ENCODE measurements at places on chromosomes 13 and 19.

GRCh38 chr19:17109300-17109699 lies 33.7 kb downstream of the MYO9B start:
- DNase-seq, result no peak

- no peak for DNase-seq
Observed at GRCh38 chr19:35309481-35310279, 17.7 kb downstream of the MAG start.

GRCh38 chr13:81017513-81018152 lies 676.7 kb upstream of the SPRY2 start:
- peak; percentile 59 for DNase-seq

DNA sequence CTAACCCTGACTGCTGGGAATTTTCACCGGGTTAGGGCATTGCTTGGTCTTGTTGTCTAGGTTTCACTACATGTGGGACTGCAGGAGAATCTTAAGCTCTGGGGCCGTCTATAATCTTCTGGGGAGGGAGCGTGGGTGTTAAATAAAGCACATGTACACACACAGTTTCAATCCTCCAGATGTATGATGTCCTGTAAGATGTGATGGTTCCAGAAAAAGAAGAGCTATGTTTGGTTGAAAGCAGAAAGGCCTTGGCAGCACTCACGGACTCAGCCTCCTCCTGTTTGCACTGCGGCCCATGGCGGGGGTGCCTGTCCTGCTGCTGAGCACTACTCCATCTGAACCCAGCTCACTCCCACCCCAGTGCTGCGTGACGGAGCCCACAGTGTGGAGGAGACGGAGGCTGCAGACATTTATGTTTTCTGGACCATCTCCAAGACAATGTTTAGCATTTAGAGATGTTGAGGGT lies 343.5 kb downstream of the TEX29 start:
- DNase-seq, result no peak

- peak; percentile 86 for DNase-seq
Observed at GRCh38 chr19:16382775-16383543, 58.3 kb downstream of the KLF2 start.

- DNase-seq, result no peak
Observed at GRCh38 chr13:80562433-80563156, 221.7 kb upstream of the SPRY2 start.

GRCh38 chr13:77036279-77036678 lies 9.3 kb upstream of the FBXL3 start:
- DNase-seq, result no peak

DNA sequence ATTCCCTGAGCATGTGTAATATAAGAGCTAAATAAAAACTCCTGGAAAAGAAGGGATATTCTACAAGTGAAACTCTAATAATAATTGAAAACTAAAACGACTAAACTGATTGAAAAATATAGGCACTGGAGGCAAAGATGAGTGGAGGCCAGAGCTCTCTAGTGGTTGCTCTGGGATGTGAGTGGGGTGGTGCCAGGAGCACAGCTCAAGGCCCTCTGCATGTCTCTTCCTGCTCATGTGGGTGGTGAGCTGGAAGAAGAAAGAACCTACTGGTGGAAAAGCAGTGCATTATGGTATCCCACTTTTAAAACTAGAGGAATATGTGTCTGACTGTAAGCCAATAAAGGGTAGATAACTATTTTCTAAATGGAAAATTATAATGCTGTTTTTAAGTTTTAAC lies 15.8 kb upstream of the ARHGEF7 start:
- no peak for DNase-seq

DNA sequence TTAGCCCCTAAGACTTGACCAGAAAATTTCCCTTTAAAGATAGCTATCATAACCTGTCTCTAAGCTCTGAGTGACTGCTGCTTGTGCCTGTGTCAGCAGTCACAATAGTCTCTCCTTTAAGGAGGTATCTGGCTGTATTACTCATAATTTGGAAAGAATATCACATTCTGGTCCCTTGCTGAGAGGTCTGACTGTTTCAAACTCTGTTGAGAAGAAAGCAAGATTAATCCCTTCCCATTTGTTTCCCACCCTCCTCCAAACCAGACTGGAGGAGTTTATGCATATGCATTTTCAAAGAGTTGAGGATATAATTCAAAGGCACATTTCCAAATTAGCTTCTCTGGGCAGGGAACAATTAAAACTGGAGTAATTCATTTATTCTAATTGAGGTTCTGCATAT lies 2.3 kb downstream of the HTR2A start:
- peak; percentile 73 for DNase-seq

DNA sequence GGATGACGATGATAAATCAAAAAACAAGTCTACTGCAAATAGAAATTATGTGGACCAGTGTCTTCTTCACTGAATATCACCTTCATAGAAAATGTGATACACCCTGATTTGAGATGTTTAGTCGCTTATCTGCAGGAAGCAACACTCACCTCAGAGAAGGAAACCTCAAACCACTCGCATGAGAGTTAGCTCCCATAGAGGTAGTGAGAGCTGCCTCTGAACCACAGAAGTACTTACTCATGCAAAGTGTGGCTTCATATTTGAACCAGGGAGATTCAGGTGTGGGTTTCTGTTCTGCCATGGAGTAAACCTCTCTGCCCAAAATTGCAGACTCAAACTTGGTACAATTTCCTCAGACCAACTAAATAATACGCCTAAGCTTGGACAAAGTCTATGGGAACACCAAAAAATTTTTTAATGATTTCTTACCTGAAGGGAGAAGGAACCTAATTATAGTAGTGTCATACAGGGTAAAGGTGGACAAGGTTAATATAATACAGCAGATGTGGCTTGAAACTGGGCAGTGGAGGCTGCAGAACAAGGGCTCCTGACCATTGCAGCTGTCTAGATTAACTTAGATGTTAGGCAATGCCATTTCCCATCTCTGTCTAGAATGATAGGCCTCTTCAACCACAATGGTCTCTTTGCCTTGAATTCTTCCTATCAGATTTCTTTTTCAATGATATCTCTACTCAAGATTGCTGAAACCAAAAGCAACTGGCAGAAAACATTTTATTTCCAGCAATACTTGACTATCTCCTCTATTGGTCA lies 29.6 kb upstream of the RCBTB2 start:
- no peak for DNase-seq

DNA sequence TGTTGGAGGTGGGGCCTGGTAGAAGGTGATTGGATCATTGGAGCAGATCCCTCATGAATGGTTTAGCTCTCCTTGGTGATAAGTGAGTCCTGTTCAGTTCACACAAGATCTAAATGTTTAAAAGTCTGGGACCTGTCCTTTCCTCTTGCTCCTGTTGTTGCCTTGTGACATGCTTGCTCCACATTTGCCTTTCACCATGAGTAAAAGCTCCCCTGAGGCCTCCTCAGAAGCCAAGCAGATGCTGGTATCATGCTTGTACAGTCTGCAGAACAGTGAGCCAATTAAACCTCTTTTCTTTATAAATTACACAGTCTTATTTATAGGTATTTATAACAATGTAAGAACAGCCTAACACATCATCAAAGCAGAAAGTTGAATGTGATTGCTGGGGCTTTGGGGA lies 24.2 kb upstream of the RFC3 start:
- no peak for DNase-seq

GRCh38 chr19:47156861-47157430 lies 26.3 kb downstream of the SAE1 start:
- peak; percentile 69 for DNase-seq

GRCh38 chr13:99870541-99870940 lies 101.0 kb downstream of the ZIC5 start:
- DNase-seq, result no peak

GRCh38 chr19:29549105-29550070 lies 23.6 kb downstream of the VSTM2B start:
- DNase-seq, result no peak

DNA sequence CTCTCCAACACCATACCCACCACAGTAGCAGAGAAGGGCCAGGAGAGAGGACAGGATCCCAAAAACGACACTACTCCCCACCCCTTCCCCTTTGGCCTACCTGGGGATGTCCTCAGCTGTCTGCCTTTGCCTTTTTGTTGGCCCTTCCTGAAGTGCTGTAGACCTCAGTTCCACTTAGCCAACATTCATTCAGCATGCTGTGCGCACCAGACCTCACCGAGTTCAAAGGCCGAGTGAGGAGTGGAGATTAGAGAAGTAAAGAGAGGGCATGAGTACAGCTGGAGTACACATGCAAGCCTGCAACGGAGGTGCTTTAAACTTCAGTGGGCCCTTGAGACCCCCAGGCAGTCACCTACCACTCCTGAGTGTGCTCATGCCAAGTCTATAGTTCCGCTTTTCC lies 99.0 kb downstream of the TEX26 start:
- no peak for DNase-seq

GRCh38 chr13:114074671-114075315 lies 57.6 kb downstream of the RASA3 start:
- no peak for DNase-seq

DNA sequence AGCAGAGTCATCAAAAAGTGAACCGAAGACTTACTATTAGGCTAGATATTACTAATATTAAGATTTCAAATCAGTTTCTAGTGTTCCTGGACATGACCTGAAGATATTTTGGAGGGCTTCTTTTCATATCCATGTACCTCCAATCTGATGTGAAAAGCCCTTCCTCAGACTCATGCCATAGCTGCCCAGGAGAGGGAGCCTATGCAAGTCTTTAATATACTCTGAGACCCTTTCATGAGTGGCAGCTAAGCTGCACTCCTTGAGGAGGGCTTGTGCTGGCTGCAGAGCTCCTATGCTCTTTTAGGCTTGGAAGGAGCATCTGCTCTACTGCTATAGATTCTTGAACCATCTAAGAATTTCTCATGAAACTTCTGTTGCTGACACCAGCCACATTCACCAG lies 715.3 kb downstream of the OLFM4 start:
- DNase-seq, result no peak

DNA sequence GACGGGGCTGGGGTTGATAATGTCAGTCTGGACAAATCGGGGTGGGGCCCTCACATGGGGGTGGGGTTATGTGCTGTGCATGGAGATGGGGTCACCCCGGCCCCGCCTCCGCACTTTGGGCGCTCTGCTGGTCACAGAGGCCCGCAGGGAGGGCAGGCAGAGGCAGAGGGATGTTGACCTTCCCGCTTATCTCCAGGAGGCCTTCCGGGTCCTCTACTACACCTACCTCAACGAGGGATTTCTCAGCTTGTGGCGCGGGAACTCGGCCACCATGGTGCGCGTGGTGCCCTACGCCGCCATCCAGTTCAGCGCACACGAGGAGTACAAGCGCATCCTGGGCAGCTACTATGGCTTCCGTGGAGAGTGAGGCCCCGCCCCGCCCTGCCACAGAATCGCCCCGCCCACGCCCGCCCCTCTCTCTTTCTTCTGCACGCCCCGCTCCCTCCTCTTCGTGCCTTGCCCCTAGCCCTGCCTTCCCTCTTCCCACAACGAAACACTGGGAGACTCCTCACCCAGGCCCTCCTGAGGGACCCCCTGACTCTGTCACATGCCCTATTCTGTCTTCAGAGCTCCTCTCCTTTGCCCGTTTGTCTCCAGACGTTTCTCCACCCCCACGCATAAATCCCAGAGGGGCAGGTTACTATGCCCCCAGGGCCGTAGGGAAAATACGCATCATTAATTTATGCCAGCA lies 32.8 kb downstream of the TMEM161A start:
- DNase-seq, result peak; percentile 47

- no peak for DNase-seq
Observed at GRCh38 chr19:49882643-49883042, 5.1 kb downstream of the TBC1D17 start.

GRCh38 chr13:50389726-50390125 lies 374.5 kb downstream of the KCNRG start:
- no peak for DNase-seq

GRCh38 chr13:66644855-66645460 lies 585.2 kb downstream of the PCDH9 start:
- DNase-seq, result no peak

- peak; percentile 55 for DNase-seq
Observed at GRCh38 chr13:66501181-66501580, 729.0 kb downstream of the PCDH9 start.

DNA sequence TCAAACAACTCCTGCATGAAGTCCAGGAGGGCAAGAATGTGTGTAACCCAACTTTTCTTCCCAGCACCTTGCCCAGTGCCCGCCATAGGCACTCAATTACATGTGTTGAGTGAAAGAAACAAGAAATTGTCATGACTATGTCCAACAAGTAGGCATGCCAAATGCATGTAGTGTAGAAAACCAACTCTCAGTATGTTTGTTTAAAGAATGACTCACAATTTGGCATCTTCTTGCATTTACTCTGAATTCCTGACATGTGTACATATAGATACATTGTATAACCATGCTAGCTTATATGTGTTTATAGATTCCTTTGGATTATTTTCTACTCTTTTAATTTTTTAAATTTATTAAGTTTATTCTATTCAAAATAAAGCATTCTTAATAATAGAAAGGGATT lies 305.0 kb downstream of the EFNB2 start:
- DNase-seq, result peak; percentile 67

- no peak for DNase-seq
Observed at GRCh38 chr19:3668331-3669081, 31.8 kb downstream of the PIP5K1C start.

DNA sequence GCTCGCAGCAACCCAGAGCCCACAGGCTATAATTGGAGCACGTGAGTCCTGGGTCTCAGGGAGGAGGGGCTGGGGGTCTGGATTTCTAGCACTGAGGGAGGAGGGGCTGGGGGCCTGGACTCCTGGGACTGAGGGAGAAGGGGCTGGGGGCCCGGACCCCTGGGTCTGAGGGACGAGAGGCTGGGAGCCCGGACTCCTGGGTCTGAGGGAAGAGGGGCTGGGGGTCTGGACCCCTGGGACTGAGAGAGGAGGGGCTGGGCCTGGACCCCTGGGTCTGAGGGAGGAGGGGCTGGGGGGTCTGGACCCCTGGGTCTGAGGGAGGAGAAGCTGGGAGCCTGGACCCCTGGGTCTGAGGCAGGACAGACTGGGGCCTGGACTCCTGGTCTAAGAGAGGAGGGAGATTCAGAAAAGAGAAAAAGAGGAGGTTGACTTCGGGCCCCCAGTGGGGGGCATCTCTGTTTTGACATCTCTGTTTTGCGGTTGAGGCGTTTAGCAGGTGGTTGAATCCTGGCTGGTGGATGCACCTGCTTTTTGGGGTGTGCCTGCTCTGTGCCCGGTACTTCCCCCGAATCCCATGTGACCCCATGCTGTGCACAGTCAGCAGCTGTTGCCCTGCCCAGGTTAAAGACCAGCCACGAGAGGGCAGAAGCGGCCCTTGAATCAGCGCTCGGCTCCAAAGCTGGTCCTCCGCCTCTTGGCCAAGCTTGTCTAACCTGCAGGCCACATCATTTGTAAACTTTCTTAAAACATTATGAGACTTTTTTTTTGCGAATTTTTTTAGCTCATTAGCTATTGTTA lies 10.5 kb downstream of the PVR start:
- DNase-seq, result peak; percentile 39

DNA sequence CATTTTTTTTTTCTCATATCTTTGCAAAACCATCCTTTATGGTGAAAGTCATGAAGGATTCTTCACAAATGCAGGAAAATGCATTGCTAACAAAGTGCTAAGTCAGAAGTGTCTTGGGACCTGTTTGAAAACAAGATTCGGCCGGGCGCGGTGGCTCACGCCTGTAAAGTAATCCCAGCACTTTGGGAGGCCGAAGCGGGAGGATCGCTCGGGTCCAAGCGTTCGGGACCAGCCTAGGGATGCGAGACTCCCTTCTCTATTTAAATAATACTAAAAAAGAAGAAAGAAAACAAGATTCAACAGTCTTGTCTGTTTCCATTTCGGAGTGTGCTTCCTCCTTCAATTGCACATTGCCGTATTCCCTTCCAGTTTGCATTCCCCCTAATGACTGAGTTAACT lies 819 bp downstream of the EID2B start:
- no peak for DNase-seq

GRCh38 chr19:41951686-41952172 lies 7.4 kb downstream of the RABAC1 start:
- DNase-seq, result peak; percentile 63

Measured in astrocyte of the spinal cord (primary cell).